ENCODE measurements at places on chromosomes 6 and 20. TPM values are rescaled to one million over a fixed set of nuclear protein-coding genes. Genes with fewer than 3 reads are reported as not detected.

DNA sequence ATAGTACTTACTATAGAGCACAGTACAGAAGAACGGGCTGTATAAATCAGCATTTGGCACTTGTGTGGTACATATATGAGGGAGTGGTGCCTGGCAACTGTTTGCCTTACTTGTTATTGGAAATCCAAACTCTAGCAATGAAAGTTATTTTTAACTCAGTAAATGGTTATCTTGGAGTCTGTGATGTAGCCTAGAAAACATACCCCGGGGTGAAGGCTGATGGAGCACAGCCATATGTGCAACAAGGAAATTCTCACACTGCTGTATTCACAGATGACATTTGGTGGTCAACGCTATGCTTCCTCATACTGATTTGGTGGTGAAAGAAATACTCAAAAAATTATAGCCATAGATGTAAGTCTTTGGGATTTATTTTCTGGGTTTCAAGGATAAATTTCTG is 807.5 kb upstream of the FLRT3 start:
- DNase-seq = no peak

AGPAT4 gene
- total RNA-seq = 1.6 TPM

DNA sequence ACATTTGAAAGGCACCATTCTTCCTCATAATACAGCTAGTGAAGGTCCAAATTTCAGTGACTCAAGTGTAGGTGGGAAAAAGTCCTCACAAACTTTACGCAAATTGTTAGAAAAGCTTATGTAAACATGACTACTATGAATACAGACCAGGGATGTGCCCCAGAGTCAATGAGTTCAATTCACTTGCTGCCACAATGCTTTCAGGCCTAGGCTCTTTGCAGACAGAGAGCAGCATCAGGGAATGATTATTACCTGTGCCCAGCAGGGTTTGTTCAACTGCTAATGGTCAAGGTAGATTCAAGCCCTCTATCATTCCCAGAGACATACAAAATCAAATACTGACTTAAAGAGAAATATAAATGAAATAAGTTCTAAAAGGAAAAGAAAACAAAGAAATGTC is 84.0 kb downstream of the LAMA2 start:
- DNase-seq = no peak

- no peak for DNase-seq
Measured at GRCh38 chr6:71284785-71285184, 3.8 kb upstream of the OGFRL1 start.

IRF4 gene
- 0.89 TPM for total RNA-seq

- DNase-seq = no peak
Measured at GRCh38 chr6:132133736-132134445, 182.7 kb upstream of the CCN2 start.

- DNase-seq = no peak
Measured at GRCh38 chr6:12909833-12910232, 193.3 kb downstream of the PHACTR1 start.

- DNase-seq = no peak
Measured at GRCh38 chr6:490251-491037, 98.9 kb downstream of the IRF4 start.

XKR7 gene
- not detected for total RNA-seq

DNA sequence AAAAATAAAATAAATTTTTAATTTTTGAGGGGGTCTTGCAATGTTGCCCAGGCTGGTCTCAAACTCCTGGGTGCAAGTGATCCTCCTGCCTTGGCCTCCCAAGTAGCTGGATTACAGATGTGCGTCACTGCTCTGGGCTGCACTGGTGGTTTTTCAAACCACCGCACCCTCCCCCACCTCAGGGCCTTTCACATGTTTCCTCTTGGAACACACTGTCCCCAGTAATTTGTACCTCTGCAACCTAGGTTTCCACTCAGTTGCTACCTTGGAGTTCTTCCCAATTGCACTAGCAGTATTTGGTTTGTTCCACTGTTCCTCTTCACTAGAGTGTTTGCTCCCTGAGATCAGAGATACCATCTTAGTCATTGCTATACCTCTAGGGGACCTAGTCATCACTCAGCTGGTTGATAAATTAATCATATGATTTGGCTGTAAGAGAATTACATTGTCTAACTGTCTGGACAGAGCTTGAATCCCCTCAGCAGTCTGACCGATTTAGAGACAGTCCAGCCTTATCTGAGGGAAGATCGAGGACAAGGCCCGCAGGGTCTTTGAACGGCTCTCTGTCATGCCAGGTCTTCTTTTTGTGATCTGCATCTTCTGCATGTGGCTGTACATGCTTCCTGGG is 32.0 kb downstream of the CEP43 start:
- DNase-seq = no peak

PAK5 gene
- not detected for total RNA-seq

PLCB4 gene
- 20.5 TPM for total RNA-seq

AHCY gene
- total RNA-seq = 45.7 TPM

ELOVL2 gene
- total RNA-seq = 1.8 TPM

DNA sequence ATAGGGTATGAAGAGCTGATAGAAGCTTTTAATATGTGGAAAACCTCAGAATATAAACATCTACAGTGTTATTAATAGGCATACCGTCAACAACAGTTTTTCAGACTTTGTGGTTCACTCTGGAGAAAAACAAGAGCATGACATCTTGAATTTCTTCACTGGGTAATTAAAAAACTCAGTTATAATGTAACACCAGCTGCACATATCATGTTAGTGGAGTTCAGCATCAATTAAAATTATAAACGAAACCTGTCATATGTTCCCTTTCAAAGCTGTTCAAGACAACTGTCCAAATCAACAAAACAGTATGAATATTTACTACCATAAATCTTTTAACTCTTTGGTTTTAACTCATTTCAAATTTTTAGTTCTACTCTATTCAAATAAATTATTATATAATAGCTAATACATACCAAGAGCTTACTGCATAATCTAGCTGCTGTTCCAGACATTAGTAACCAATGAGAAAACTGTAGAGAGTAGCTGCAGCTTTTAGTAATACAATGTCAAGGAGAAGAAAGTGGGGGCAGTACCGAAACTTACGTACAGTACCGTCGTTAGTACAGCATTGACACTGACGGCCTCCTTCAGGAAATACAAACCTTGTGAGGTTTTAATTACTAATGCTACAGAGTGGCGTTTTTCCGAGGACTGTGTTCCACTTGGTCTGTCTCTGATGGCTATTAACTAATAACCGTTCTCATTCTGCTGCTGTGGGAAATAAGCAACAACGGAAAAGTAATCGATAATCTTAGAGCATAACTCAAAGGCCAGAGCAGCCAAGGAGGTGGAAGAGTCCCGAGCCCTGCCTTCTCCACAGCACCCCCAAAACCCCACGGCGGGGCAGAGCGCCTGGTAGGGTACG is 532 bp upstream of the PM20D2 start:
- no peak for DNase-seq

DNA sequence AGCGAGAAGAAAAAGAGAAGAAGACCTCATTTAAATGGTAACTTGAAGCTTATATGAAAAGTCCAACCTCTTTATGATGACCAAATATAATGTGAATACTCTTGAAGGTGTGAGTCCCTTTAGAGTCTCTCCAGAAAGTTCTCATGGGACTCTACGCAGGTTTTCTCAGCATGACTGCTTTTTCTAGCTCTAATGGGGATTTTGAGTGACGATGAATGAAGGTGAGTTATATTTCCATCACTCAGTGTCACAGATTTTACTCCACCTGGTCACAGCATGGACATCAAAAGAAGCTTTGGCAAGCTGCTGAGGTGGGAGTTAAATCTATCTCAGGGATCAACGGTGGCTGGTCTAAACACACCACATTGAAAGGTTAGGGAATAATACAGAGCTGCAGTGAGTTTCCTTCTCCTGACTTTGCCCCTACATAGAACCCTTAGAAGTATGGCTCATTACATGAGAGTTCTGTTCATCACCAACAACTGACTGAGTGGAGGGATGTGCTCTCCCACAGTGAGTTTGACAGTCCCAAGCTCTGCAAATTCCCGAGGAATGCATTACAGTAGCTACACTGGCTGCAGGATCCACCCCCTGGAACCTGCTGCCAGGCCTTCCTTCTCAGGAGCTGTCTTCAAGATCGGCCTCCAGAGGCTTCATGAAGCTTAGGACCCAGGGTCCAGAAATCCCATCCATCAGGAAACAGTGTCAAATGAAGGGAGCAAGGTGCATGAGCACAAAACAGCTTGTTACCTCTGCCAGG is 126.8 kb downstream of the FOXC1 start:
- DNase-seq = no peak

DNA sequence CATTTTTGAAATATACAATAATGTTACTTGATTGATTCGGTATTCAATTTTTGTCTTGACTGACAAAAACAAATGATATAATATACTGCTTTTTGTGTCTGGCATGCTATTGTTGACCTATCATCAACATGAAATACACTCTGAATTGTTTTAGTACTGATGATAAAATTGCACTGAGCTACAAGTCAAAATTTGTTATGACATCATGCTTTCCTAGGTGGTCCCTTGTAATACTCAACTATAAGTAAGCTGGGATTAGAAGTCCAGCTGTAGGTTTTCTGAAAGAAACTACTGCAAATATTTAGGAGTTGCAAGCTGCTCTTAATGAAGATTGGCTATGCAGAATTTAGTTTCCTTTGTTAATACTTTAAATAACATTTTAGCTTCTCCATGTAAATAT is 7.9 kb upstream of the VNN2 start:
- no peak for DNase-seq
